ENCODE measurements at places on chromosomes 1 and 21.

- peak; percentile 32 for DNase-seq
These were observed 3.7 kb upstream of the TMEM39B start for GRCh38 chr1:32068957-32069588.

DNA sequence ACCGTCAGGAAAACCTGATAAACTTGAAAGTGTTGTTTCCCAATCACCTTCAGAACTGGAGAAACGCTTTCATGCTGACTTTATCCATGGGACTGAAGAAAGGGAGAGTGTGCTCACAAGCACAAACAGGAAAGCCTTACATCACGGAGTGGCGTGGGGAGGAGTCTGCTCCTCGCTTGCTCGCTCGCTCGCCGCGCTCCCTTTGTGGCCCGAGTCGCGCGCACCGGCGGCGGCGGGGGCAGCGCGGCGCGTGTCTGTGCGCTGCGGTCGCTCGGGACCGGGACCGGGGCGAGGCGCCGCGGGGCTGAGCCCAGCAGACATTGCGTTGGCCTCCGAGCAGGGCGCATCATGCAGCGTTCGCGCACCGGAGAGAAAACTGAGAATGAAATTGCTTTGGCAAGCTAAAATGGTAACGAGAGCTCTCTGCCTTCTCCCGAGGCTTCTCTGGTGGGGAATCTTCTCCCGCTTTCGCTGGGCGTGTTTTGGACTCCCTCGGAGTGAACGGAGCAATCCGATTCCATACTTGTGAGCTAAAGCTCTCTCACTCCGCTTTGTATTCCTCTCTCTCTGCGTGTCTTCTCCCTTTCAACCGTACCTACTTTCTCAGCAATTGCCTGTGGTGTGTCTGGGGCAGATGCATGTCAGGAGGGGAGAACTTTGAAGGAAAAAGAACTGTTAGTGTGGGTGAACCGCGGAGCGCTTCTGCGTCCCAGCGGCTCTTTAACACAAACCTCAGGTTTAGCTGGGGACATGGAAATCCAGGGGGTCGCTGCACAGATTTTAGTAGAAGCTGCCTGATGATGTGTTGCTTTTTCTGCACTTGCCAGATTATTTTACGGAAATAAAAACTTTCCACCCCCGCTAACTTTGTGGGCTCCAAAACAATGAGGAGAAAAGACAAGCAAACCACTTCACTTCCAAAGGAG, at the start of gene RGL1:
Gene RGL1, plus strand, starts transcription at position 205 of the 926 bp plus-strand sequence. Its CDS starts 178 bp downstream, at position 383.
- peak; percentile 72 for DNase-seq

DNA sequence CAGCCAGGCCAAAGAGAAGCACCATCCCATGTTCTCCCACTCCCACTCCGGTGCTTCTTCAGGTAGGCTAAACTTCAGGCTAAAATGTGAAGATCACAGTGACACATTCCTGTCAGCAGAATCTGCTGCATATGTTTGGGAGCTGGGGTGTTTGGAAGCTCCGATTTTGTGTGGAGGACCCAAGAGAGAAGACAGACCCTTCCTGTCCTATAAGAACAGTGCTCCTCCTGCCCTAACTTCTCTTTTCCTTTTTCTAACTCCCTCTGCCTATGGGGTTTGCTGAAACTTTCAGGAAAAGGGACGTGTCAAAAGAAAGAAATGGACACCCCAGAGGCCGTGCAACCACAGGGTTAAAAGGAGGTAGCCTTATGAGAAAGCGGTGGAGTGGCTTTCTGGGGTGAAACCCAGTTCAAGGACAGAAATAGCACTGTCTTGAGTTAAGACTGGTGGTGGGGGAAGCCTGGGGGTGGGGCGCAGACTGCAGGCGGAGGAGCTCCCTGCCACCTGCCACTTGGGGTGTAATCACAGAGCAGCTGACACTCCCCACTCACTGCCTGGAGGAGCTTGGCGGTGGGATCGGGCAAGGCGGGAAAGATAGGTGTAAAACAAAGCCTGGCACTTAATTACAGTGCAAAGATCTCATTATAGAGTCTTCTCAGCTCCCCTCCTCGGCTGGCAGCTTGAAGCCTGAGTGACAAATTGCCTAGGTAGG, 645 bp upstream of the TLR5 start:
- no peak for DNase-seq

DNA sequence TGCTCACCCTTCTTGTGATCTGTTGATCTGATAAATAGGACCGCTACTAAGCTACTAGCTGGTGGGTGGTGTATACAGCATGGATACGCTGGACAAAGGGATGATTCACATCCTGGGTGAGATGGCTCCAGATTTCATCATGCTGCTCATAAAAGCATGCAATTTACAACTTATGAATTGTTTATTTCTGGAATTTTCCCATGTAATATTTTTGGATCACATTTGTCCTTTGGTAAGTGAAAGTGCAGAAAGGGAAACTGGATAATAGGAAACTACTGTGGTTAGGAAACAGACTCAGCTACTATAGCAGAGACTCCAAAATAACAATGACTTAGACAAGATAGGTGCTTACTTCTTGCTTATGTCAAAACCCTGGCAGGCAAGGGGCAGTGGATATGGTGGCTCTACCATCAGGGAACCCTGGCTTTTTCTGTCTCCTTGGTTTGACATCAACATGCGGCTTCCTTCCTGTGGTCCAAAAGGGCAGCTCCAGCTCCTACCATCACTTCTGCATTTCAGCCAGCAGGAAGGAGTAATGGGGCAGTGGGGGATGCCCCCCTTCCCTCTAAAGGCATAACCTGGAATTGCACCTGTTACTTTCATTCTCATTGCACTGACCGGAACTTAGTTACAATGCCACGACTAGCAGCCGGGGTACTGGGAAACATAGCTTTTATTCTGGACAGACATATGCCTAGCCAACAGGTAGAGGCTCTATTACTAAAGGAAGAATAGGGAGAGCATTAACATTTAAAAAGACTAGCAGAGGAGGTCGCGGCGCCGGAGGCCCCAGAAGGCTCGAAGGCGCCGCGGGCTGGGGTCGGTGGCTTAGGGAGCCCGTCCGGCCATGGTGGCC, 13.8 kb upstream of the AK2 start:
- peak; percentile 96 for DNase-seq

DNA sequence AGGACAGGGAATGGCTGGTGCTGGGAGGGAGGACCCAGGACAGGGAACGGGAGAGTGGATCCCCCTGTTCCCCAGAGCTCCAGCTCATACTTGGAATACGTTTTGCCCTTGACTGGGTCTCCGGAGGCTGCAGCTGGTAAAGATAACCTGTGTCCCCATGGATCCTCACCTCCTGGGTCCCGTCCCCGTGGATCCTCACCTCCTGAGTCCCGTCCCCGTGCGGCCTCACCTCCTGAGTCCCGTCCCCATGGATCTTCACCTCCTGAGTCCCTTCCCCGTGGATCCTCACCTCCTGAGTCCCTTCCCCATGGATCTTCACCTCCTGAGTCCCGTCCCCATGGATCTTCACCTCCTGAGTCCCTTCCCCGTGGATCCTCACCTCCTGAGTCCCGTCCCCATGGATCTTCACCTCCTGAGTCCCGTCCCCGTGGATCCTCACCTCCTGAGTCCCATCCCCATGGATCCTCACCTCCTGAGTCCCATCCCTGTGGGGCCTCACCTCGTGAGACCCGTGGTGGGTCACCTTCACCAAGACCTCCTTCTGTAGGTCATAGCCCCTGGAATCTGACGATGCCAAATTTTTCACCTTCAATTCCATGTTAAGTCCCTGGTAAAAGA, 61.4 kb downstream of the SCCPDH start:
- DNase-seq, result no peak

- DNase-seq, result no peak
These were observed 107.6 kb downstream of the GALNT2 start for GRCh38 chr1:230174471-230175162.

Data from SW480 (cell line).